ENCODE measurements at places on chromosomes 1 and 21.

DNA sequence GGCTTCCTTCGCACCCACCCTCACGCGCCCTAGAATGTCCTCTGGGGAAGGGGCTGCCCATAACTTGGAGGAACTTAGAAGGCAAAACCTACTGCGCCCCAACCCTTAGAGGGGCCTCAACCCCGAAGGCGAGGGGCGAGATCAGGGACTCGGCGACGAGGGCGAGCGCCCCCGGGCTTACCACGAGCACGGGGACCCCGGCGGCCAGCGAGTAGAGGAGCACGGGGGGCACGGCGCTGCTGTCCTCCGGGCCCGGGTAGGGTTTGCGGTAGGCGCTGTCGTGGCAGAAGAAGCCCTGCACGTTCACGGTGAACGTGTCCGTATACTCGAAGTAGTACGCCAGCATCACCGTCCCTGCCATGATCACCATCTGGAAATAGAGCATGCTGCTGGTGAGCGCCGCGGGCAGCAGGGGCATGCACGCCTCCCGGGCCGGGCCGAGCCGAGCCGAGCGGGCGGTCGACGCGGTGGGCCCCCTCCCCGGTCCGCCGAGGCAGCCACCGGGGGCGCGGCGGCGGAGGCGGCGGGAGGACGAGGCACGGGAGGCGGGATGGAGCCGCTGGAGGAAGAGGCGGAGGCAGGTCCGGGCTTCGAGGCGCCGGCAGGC lies 304 bp downstream of the PLPPR5 start:
- DNase-seq: peak; percentile 65

GRCh38 chr1:112264010-112264409 lies 132.0 kb upstream of the CTTNBP2NL start:
- DNase-seq: no peak

DNA sequence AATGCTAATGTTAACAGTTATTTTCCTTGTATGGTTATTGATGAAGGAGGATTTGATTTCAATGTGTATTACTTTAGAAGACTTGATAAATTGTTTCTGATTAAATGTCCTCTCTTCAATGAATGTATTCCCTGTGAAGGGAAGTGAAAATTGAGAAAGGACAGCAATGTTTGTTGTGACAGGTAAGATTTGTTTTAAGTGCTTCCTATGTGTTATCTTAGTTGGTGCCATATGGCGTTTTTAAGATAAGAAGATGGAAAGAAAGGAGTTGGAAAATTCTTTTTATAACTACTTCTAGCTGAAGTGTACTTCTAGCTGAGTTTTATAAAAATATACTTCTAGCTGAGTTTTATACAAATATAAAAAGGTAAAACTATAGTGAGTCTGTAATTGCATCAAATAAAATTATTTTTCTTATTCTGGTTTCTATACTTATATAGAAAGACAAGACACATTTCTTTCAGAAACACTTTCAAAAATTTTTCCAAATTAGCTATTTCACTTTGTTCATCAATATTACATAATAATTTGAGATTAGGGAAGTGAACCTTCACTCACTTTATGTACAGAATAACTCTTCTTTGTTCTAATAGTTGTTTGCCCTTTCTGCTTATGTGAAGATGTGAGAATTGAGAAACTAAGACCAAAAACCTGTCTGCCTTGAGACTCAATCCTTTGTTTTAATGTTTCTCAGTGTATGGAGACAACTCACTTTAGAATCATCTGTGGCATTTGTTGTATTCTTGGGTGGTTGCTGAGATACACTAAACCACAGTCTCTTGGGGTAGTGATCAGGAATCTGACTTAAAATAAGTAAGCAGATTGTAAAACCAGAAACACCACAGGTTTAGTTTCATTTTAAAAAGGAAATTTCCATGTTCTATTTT lies 382.9 kb upstream of the B3GALT2 start:
- DNase-seq: no peak

- no peak for DNase-seq
Measured at GRCh38 chr1:109188781-109189180, 24.9 kb upstream of the SARS1 start.

- no peak for DNase-seq
Measured at GRCh38 chr1:206716870-206717673, 32.4 kb downstream of the MAPKAPK2 start.

GRCh38 chr1:21837476-21837875 lies 25.4 kb downstream of the LDLRAD2 start:
- DNase-seq: no peak

DNA sequence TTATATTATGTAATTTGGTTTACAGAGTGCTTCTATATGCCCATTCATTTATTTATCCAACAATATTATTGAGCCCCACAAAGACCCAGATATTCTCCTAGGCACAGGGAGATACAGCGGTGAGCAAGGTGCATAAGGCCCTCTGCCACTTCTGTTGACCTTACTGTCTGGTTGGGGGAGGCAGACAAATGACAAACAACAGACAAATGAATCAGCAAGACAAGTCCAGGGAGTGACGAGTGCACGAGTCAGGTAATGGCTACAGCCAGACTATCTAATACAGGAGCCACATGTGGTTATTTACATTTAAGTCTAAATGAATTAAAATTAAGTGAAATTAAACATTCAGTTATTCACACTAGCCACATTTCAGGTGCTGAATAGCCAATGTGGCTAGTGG lies 22.0 kb upstream of the BCAR3 start:
- peak; percentile 20 for DNase-seq

DNA sequence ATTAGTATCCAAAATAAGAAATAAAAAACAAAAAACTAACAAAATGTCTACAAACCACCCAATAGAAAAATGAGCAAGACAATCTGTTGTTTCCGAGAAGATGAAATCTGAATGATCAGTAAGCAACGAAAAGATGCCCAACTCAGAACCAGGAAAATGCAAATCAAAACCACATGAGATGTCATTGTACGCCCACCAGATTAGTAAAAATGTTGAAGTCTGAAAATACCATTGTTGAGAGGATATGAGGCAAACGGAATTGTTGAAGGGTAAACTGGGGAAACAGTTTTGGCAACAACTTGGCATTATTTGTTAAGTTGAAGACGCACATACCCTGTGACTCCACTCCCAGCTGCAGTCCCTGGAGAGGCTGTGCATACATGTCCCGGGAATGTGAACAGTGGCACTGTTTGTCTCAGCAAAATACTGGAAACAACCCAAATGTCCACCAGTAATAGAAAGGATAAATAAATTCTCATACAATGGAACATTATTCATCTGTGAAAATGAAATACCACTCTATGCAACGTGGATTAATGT lies 10.6 kb downstream of the ZBTB17 start:
- DNase-seq: no peak

DNA sequence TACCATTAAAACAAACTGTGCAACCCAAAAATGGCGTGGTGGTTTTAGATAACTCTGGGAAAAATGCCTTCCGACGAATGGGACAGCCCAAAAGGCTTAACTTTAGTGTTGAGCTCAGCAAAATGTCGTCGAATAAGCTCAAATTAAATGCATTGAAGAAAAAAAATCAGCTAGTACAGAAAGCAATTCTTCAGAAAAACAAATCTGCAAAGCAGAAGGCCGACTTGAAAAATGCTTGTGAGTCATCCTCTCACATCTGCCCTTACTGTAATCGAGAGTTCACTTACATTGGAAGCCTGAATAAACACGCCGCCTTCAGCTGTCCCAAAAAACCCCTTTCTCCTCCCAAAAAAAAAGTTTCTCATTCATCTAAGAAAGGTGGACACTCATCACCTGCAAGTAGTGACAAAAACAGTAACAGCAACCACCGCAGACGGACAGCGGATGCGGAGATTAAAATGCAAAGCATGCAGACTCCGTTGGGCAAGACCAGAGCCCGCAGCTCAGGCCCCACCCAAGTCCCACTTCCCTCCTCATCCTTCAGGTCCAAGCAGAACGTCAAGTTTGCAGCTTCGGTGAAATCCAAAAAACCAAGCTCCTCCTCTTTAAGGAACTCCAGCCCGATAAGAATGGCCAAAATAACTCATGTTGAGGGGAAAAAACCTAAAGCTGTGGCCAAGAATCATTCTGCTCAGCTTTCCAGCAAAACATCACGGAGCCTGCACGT lies 82.1 kb downstream of the PRDM2 start:
- DNase-seq: no peak

DNA sequence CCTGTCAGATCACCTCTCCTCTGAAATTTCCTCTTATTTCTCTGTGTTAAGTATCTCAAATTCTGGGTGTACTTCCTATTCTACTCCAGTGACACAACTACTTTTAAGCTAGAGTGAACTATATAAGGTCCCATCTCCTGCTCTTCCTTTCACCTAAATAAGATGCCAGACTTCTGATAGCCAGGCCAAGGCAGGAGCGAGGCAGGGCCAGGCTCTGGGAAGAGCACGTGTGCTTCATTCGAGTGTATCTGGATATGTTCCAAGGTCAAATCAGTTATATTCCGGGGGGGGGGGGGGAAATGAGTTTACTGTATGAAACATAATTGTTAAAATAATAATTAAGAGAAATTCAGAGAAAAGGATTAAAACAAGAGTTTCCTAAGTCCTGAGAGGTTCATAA lies 60.1 kb downstream of the LRRC71 start:
- no peak for DNase-seq

DNA sequence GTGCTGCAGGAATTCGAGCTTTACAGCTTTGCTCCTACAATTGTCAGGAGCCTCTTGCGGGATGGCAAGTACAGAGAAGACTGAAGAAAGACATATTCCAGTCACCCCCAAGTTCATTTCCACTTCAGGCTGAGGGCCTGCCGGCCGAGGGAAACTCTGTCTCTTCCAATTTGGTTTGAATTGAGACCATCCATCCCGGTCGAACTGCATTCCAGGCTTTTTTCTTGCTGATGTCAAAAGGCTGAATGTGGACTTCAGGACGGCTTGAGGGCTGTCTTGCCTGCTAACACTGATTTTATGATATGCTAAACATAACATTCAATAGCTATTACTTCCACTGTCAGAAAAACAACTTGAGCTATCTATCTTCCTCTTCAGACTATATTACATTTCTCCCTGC lies 79.8 kb upstream of the PLXNA2 start:
- DNase-seq: no peak

GRCh38 chr1:207821464-207822045 lies 69.7 kb downstream of the CD46 start:
- no peak for DNase-seq

DNA sequence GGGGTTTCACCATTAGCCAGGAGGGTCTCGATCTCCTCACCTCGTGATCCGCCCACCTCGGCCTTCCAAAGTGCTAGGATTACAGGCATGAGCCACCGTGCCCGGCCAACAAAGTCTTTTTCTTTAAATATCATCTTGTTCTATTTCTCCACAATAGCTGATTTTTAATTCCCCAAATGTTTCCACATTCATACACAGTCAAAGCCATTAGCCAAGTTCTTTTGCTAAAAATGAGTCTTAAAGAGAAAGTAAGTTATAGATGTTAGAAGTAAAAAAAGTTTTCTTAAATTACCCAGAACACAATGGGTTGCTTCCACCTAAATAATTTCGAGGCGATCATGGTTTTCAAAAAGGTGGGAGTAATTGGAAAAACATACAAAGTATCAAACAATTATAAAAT lies 30.6 kb downstream of the C2CD2 start:
- no peak for DNase-seq

GRCh38 chr1:234666761-234667160 lies 56.8 kb upstream of the IRF2BP2 start:
- DNase-seq: no peak

DNA sequence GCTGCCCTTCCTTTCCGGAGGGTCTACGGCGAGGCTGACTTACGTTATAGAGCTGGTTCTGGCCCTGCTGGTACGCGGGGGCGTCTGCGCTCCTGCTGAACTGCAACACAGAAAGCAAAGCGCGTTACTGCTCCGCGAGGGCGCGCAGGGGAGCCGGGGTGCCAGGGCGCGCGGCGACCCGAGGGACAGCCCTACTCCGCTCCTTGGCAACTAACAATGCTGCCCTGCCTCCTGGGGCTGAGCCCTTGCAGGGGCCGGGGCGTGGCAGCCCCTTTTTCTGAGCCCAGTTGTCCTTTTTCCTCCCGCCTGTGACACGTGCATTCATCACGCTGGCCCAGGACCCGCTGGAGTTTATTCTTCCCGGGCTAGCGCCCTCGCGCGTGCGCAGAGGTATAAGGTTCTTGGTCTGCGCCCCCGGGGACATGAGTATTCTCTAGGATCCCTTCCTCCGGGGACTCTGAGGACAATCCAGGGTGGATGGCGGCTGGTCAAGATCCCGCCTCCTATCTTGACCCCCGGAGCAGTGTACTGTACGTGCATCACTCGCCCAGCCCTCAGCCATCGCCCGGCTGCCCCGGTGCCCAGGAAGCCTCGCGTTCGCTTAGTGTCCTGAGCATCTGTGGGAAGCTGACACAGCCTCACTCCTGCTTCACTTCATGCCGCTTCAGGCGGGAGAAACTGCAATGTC lies 78.9 kb downstream of the CD247 start:
- DNase-seq: peak; percentile 54

- no peak for DNase-seq
Measured at GRCh38 chr1:244710474-244711062, 57.6 kb downstream of the DESI2 start.

- DNase-seq: peak; percentile 1
Measured at GRCh38 chr1:205650241-205650640, 18.4 kb upstream of the ELK4 start.

DNA sequence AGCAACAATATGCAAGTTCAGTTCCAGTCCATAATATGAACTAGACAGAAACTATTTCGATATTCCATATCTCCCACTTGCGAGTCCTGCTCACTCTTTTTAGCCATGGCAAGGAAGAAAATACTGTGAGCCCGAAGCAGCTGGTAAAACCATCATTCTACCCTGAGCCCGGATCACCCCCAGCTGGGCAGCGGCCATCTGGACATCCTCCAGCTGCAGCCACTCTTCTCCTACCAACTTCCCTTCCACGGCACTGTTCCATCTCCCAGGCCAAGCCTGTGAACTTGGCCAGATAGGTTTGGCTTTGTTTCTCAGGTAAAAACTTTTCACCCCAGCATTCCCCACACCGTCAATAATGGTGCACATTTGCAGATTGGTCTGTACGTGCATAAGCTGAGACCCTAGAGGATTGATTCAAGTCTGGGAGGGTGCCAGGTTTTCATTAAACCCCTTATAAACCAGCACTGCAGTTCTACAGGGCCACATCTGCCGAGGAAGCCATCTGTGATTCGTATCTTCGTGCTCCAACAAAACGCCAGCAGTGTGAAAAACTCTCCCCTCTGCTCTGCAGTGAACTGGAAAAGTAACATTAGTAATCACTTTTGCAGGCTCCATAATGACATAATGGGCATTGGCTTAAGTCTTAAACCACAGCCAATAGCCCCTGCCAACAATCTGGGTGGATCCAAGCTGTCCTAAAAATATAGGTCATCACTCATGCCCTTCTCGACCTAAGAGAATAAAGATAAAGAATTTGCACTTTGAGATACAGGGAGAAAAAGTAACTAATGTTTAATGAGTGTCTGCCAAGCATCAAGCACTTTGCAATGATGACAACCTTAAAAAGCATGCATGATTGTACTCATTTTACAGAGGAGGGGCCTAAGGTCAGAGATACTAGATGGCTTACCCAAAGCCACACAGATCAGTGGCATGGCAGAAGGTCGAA lies 205.1 kb downstream of the PLPP3 start:
- peak; percentile 85 for DNase-seq

- no peak for DNase-seq
Measured at GRCh38 chr1:218480588-218481099, 135.5 kb downstream of the TGFB2 start.

All from right forelimb (tissue), 1 donor.